ENCODE measurements at places on chromosomes 12 and 14.

DNA sequence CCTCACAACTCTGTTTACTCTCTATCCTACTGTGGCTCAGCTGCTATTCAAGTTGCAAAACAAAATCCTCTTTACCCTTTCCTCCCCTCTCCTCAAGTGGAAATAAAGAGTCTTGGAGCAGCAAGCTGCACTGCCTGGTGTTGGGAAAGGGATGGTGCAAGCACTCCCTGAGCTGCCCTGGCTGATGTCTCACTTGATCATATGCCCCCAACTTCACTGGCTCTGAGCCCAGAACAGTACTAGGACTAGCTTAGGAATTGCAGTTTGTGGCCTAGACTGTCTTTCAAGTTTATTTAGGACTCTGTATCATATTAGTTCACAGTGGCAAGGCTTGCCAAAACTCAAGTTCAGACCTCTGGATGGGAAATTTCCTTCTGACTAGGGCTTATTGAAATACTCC, 1683.8 kb upstream of the SEL1L start:
- peak; percentile 86 for DNase-seq

- no peak for DNase-seq
Measured at GRCh38 chr12:23349564-23349963, 599.9 kb downstream of the SOX5 start.

GRCh38 chr12:39123580-39124253, 218.3 kb upstream of the CPNE8 start:
- no peak for DNase-seq

GRCh38 chr12:108004319-108004718, 124.8 kb upstream of the WSCD2 start:
- no peak for DNase-seq

DNA sequence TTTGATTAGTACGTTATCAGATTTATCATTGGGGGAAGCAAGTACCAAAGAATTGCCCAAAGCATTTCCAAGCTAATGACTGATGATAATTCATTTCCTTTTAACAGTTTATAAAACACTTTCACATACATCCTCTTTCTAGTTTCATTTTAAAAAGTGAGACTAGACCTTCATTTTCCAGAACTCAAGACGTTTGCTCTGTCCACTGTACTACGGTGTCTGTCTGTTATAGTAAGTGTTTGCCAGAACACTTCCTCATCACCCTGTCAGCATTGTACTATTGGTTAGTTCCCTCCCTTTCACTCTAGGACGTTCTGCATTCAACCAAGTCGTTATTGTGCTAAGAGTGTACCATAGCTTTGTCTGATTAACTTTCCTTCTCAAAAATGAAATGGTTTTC, 81.7 kb upstream of the TMEM263 start:
- no peak for DNase-seq

- no peak for DNase-seq
Measured at GRCh38 chr12:41459906-41460214, 271.7 kb downstream of the PDZRN4 start.

- no peak for DNase-seq
Measured at GRCh38 chr12:111841236-111841749, 735 bp upstream of the MAPKAPK5 start.

- no peak for DNase-seq
Measured at GRCh38 chr14:68208626-68209317, 389.2 kb downstream of the RAD51B start.

GRCh38 chr14:93011141-93011529, 88.2 kb downstream of the CHGA start:
- no peak for DNase-seq

DNA sequence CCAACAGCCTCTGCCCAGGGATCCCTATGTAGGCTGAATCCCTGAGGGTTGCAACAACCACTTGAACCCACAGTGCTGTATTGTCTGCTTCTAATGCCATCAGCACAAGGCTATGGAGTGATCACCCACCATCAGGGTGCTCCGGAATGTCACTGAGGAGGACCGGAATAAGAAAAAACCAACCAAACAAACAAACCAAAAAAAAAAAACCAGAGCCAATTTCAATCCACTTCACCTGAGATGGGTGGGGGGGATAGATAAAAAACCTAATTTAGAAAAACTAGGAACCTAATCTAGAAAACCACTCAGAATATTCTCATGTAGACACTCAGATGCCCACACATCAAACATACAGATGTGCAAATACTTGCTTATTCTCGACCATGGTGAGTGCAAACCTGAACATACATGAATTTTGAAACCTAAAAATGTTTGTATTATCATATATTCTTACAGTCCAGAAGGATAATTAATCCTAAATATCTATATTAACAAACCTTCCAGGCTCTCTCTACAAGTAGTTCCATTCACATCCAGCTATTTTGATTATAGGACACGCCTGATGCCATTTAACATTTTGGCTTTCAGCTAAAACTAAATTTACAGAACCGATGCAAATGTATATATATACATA, 3.7 kb downstream of the TBX5 start:
- DNase-seq = no peak

GRCh38 chr14:71487941-71488340, 444.3 kb upstream of the RGS6 start:
- no peak for DNase-seq

DNA sequence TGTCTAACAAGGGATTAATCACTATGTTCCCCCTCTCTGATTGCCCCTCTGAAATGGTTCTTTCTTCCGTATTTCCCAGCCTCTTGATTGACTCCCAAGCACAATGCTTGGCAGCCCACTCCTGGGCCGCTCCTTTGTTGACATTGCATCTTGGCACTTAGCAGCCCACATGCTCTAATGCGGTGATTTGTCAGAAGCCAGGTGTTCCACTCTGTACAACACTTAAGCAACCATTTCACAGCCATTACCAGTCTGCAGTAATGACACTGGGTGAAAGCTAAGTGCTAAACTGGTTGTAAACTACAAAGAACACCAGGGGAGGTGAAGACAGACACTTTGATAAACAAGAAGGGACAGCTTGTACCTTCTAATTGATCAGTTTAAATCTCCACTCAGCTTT, 353.5 kb downstream of the TMEM132D start:
- no peak for DNase-seq

DNA sequence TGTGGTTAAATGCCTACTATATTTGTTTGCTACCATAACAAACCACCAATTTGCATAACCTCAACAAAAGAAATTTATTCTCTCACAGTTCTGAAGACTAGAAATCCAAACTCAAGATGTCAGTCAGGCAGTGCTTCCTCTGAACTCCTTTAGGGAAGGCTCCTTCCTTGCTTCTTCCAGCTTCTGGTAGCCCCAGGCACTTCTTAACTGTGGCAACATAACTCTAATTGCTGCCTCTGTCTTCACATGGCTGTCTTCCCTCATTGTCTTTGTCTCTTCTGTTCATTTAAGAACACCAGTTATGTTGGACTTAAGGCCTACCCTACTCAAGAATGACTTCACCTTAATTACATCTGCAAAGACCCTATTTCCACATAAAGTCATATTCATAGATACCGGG, 206.9 kb downstream of the SYT1 start:
- DNase-seq = no peak

DNA sequence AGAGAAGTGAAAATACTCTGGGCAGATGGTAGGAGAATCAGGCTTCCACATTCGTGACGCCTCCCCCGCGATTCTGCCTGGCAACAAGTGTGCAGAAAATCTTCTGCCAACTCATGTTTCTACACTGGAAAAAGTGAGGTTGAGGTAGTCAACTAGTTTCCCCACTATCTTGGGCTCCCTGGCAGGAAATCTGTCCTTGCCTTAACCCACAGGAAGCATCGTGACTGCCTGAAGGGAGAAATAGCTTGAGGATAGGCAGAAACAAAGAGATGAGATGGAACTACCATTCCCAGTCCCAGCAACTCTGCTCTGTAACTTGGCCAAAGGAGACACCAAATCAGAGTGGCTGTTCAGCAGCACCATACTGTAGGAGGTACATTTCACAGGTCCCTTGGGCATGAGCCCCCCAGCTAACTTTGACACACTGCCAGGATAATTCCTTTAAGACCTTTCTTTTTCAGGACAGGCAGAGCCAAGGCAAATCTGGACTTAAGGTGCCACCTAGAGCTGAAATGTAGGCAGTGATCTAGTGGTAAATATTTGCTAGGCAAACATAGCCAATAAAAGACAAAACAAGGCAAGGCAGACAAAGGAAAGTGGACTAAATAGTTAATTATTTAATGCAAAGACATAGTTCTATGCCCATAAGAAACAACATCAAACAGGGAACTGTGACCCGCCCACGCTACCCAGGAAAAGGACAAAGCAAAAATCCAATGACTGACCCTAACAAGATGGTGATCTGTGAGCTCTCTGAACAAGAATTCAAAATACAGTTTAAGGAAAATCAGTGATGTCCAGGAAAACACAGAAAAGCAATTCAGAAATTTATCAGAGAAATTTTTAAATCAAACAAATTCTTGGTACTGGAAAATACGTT, 205.1 kb downstream of the PTPRO start:
- DNase-seq = peak; percentile 64

- DNase-seq = no peak
Measured at GRCh38 chr14:24399999-24400718, 1.4 kb downstream of the NYNRIN start.

DNA sequence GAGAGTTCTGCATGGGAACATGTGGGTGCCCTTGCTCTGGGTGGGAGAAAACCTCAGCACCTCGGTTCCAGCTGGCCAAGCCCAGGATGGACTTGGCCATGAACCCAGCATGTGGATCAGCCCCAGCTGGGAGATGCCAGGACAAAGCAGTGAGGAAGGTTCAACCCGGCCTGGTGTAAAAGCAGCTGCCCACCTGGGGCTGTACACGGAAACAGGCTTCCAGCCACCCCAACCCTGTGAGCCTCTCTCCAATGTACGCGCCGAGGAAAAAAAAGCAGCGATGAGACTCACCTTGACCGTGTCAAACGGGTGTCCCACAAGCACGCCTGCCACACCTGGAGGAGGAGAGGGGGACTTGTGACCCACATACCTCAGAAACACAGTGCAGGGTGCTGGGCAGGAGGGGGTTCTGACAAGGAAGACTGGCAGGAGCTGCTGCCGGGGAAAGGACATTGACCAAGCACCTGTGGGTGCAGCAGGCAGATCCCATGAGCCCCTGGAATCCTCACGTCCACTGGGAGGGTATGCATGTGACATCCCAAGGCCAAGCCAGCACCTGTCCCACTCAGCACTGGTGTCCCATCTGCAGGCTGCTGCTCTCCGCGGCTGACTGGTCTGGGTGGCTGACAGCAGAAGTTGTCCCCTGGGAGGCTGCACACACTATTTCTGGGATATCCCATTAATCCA, 7.5 kb downstream of the SLC25A29 start:
- DNase-seq = no peak

DNA sequence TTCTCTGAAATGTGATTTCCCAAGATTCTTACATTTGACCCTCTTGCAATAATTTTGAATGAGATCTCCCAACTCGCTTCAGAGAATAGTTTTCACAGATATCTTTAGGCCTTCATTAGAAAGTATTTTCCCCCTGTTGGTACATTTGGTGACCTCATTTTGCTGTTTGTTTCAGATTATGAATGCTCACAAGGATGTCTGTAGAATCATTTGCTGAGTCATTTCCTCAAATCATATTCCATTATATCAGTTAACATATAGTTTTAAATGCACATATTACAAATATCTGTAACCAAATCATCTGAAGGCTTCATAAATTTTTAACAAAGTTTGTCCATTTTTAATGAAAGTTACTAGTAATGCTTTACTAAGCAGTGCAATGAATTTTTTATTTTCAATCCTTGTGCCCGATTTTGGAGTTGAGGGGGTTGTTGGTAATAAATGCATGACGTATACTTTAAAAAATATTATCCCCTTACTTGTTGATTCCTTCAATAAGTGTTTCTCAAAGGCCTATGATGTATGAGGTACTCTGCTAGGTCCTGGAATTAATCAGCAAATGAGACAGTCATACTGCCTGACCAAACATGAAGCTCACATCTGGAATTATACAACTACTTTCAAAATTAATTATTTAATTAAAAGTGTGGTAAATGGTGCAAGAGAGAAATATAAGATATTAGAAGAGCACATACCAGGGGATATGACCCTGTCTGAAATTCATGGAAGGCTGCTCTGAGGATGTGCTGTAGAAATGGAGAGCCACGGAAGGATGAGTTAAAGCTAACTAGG, 126.9 kb upstream of the RAP1B start:
- no peak for DNase-seq

GRCh38 chr14:22845821-22846625, 9.6 kb downstream of the MMP14 start:
- no peak for DNase-seq

DNA sequence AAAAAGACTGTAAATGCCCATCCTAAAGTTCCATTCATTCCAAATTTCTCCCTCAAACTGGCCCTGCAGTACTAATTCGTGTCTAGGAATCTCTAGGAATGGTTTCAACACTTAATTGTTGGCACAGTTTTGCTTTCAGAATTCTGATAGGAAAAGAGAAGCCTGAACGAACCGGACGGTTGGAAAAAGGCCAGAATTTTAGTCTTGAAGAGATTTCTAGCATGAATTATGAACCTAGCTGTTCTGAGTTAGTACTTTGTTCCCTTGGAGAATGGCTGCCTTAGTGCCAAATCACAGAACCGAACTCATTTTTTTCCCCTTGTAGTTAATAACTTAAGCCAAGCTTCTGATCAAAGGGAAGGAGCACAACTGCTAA, 262.6 kb downstream of the ADAMTS20 start:
- DNase-seq = no peak

GRCh38 chr12:60714141-60714900, 1118.5 kb downstream of the SLC16A7 start:
- DNase-seq = no peak

GRCh38 chr12:106287364-106287763, 15.2 kb upstream of the TCP11L2 start:
- DNase-seq = no peak

DNA sequence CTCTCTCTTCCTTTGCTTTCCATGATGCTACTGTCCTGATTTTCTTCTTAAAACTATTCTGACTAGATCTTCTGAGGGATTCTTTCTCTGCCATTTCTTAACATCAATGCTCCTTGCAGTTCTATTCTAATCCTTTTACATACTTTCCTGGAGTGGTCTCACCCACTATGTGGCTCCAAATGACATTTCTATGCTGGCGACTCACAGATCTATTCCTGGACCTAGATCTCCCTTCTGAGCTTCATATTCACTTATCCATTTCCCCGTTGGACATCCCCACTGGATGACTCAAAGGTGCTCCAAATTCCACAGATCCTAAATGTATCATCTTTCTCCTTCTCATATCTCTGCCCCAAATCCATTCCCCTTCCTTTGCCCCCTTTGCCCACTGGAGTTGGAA, 4.1 kb downstream of the TEP1 start:
- DNase-seq = no peak

GRCh38 chr12:130696379-130697100, 19.6 kb downstream of the RIMBP2 start:
- no peak for DNase-seq

All from H4 (cell line).